ENCODE measurements at places on chromosomes 3 and 15. TPM values are rescaled to one million over a fixed set of nuclear protein-coding genes. Genes with fewer than 3 reads are reported as not detected.

GRCh38 chr3:8204853-8205650 lies 296.6 kb upstream of the LMCD1 start:
- no peak for DNase-seq

DNA sequence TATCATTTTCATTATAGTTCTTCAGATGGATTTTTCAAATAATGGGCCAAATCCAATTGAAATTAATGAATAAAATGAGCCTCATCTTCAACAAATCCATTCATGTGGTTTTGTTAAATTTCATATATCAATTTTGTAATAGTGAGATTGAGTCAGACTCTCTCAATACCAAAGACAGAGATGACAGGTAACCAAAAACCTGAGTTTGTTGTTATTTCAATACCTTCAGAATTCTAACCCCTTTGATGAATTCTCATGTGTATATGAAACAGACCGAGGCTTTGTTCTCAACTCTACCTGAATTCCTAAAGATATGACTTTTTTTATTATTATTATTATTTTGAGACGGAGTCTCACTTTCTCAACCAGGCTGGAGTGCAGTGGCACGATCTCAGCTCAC lies 92.8 kb downstream of the FOXP1 start:
- no peak for DNase-seq

DNA sequence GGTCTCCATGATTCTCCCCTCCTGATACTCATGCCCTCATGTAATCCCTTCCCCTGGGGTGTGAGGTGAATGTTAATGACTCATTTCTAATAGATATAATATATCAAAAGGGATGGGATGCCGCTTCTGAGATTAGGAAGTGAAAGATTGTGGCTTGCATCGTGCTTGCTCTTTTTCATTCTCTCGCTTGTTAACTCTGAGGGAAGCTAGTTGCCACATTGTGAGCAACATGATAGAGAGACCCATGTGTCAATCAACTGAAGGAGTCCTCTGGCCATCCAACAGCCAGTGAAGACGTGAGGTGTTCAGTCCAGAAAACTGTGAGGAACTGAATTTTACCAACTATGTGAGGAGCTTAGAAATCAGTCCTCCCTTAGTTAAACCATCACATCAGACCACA lies 28.9 kb upstream of the DRD3 start:
- DNase-seq = no peak

Gene ITIH4
- not detected for total RNA-seq

Gene A4GNT
- total RNA-seq = not detected

- no peak for DNase-seq
Measured at GRCh38 chr3:144128108-144128892, 156.7 kb downstream of the DIPK2A start.

Gene PRTG
- total RNA-seq = 2.8 TPM

DNA sequence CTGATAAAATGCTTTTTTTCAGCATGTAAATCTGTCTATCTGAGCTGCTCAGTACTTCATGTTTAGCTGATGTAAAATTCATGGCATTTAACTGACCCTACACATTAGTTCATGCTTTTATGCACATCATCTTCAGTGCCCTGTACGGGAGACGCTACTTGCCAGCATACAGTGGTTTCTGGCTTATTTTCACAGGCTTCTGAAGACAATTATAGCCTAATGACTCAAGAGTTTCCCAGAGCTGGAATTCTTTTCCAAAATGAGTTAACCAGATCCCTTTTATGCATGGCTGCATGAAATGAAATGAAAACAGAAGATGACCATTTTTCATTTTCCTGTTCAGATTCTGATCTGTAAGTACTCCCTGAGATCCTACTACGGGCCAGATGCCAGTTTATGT lies 1061.5 kb downstream of the ROBO2 start:
- peak; percentile 7 for DNase-seq

GRCh38 chr3:71585131-71585530 lies 1.6 kb upstream of the FOXP1 start:
- no peak for DNase-seq

Gene CYFIP1
- 110 TPM for total RNA-seq

Gene HEXA
- total RNA-seq = 58.5 TPM

DNA sequence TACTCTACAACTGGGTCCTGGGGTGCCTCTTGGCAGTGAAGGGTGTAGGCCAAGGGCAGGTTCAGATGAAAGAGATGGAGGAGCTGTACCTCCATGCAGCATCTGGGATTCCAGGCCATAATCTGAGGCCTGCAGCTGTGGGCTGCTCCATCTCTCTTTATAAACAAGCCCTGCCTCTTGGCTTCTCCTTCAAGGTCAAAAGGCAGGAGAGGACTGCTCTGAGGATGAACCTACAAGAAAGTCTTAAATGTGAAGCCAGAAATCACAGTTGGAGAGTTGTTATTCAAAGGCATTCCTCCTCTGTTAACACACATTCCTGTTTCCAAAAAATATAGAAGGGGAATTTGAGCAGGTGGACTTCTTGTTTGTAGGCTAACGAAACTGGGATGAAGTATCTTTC lies 355.5 kb downstream of the NTRK3 start:
- no peak for DNase-seq

GRCh38 chr3:53137835-53138446 lies 7.7 kb upstream of the RFT1 start:
- DNase-seq = no peak

DNA sequence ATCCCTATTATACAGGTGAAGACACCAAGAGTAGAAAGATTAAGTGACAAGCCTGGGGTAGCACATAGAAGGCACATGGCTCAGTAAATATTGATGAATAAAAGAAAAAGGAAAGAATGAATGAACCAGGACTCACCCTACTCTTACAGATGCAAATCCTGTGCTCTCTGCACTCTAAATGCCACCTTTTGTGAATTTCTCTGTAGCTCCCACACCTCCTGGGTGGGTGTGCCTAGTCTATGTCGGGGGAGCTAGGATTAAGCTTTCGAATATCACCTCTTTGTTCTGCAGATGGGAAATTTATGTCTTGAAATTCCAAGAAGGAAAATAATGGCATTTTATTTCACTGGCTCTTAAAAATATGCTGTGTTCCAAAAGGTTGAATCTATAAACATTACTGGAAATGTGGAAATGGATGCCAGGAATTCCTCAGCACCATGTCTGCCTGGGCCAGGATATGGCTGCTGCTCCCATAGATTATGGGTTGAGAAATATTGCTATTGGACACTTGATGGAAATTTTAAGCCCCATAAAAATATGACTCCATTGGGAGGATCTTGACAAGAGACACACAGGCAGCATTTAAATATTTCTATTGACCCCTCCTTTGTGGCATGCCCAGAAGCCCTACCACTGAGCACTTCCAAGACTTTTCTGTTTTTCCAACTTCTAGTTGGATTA lies 43.3 kb downstream of the CCNB2 start:
- no peak for DNase-seq

Gene RBPMS2
- total RNA-seq = 0.11 TPM

Gene RAB27A
- total RNA-seq = 13.0 TPM

DNA sequence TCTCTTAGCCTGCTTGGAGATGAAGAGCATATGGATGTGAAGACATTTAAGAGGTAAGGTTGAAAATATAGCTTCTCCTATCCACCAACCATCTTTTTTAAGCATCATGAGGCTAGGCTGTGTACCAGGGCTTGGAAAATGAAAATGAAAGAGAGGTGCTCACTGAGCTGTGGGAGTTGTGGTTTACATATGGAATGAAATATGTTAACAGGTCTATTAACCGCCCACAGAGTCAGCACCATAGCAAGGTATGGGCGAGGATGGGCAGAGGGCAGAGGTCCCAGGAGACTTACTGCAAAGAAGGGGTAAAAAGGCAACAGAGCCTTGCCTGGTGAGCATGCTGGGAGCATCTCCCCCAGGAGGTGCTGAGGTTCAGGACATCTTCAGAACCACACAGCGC lies 273.1 kb downstream of the GABRG3 start:
- DNase-seq = no peak

DNA sequence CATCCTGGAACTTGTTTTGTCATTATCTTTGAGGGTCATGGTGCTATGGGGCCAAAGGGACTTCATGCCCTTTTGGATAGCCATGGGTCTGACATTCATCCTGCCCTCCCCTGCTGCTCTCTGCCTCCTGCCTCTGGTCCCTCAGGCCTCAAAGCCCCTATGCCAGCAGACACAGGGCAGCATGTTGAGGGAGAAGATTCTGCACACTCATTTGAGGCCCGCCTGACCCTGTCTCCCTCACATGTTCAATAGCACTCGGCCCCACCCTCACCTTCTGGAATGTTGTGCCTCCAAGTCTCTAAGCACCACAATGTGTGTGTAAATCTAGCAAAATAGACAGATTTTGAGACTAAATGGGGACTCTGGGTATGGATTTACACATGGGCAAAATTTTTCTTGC lies 178.7 kb upstream of the ANKRD28 start:
- DNase-seq = no peak

- no peak for DNase-seq
Measured at GRCh38 chr3:32285891-32286290, 47.4 kb downstream of the CMTM8 start.

GRCh38 chr3:147699175-147699838 lies 290.1 kb downstream of the ZIC1 start:
- no peak for DNase-seq

GRCh38 chr15:68420186-68420684 lies 11.7 kb downstream of the ITGA11 start:
- peak; percentile 31 for DNase-seq

DNA sequence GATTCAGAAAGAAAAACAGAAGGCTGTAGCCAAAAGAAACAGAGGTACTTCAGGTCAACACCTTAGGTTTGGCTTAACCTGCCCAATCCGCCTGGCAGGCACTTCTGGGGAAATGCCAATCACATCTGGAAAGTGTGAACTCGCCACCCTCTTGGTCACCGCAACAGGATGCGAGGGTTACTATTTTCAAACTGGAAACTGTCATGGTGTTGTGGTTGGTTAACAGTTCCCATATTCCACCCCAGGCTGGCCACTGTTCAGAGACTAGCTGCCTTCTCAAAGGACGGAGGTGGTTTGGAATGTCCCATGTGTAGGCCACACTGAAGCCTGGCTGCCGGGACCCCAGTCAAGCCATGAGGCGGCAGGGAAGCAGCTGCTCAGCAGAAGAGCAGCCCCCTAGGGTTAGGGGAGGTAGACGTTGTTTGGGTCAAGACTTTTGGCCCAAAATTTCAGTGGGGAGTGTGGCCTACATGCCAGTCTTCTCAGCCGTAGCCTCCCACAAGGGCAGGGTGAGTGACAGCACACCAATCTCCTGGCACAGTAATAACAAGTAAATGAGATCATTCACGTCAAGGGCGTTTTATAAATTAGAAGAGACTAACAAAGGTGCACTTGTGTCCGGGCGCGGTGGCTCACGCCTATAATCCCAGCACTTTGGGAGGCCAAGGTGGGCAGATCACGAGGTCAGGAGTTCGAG lies 54.6 kb downstream of the UMPS start:
- no peak for DNase-seq

- no peak for DNase-seq
Measured at GRCh38 chr3:124234852-124235252, 242.9 kb upstream of the ROPN1 start.

Gene COL8A1
- 42.2 TPM for total RNA-seq

GRCh38 chr3:365268-365667 lies 168.7 kb downstream of the CHL1 start:
- no peak for DNase-seq

DNA sequence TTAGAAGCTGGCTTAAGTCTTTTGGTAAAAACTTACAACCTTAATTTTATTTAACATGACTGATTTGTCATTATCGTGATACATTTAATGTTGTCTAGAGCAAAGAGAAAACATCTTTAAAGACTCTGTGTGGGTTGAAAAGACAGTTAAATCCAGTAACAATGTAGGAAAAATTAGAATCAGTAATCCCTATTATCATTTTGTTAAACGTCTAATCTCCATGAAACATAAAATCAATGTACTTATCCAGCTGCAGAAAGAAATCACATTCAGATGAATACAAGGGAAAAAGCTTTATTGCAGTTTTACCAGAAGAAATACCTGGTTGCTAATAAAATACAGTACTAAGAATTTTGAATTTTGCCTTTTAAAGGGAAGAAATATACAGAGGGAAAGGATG lies 21.2 kb upstream of the SETMAR start:
- no peak for DNase-seq

Gene WDR76
- total RNA-seq = 77.0 TPM

Gene ALDH1L1
- total RNA-seq = not detected

Gene MEGF11
- total RNA-seq = 0.03 TPM
